Urothelium cell line (cell line): ENCODE measurements at places on chromosomes 4 and X.

- peak; percentile 9 for DNase-seq
These were observed 227.0 kb downstream of the DKK2 start for GRCh38 chr4:106809076-106809475.

DNA sequence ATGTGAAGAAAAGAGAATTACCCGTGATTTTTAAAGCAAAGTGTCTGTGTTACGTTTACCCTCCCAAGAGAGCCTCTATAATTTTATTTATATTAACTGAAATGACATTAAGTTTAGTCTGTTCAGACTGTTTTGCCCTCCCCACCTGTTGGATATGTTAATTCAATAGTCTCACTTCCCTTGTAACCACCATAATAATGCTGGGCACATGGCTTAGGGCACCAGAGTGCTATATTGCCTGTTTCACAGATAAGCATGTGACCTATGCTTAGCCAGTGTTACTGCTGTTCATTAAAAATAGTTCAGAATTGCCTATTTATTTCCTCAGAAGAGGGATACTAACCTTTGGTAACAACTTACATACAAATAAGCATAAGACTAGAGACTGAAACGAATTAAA lies 446.2 kb downstream of the FAT4 start:
- DNase-seq = no peak

DNA sequence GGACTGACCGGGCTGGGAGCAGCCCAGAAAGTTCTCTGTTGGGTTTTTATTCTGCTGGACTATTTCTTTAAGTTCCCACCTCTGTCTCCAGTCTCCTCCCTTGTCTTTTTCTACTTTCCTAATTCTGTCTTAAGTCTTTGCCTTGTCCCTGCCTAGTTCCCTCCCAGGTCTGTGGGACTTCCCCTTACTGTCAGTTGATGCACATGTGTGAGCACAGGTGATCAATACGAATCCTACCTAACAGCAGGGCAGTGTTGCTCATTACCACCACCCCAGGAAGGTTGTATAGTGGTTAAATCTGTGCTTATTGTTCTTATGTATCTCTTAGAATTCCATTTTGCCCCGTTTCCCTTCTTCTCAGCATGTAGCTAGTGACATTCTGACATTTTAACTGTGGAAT lies 62.1 kb downstream of the GALNTL6 start:
- no peak for DNase-seq

- DNase-seq = no peak
These were observed 87.5 kb downstream of the SPANXN3 start for GRCh38 chrX:143429811-143430210.

- peak; percentile 11 for DNase-seq
These were observed 602 bp upstream of the SCARB2 start for GRCh38 chr4:76214177-76214675.

GRCh38 chrX:130778773-130779172 lies 124.2 kb downstream of the ENOX2 start:
- DNase-seq = no peak

GRCh38 chr4:7435471-7436061 lies 836 bp upstream of the PSAPL1 start:
- DNase-seq = no peak

- no peak for DNase-seq
These were observed 282.1 kb upstream of the EMCN start for GRCh38 chr4:100799761-100800539.

DNA sequence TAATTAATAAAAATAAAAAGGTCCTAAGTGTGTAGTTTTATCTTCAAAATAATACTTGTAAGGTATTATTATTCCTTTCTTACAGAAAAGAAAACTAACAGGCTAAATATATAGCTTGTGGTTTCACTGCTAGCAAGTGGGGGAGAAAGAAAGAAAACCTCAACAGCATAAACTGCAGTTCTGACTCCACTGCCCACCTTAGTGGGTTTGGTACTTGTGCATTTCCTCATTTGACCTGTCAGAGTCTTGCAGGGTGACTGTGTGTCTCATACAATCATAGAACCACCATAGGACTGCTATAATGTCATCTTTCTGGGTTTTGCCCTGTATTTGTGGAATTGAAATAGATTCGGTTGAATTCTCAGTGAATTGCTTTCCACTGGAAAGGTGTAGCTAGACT lies 94.7 kb upstream of the PUDP start:
- DNase-seq = no peak

GRCh38 chrX:109398061-109398460 lies 83.8 kb downstream of the GUCY2F start:
- no peak for DNase-seq

- no peak for DNase-seq
These were observed 200.0 kb upstream of the NPY2R start for GRCh38 chr4:155008389-155008788.

- no peak for DNase-seq
These were observed 107.6 kb downstream of the PDLIM5 start for GRCh38 chr4:94559351-94559806.

DNA sequence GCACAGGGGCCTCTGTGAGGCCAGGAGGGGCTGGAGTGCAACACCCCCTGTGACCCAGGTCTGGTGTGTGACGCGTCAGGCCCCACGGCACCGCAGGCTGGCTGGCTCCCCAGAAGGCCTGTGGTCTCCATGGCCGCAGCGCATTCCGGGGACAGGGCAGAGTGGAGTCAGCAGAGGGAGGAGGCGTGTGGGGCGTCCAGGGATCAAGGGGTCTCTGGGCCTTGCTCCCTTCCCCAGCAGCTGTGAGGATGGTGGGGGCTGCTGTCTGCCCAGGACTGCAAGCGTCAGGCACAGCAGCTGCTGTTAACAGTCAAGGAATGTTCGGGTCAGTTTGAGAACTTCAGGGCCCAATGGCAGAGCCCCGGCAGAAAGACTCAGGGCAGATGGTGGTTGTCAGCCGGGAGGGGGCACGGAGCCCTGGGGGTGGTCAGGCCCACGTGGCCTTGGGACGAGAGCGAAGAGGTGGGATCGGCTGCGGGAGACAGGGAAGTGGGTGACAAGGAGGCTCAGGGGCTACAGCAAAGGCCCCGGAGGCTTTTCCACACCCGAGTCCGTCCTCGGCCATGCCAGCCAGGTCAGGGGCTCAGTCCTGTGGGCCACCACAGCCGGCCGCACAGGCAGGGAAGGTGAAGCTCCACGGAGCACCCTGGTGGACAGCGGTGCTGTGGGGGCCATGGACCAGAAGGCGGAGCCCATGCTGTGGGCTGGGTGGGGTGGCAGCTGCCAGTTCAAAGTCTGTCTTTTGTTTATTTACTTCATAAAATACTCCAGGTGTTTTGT lies 18.3 kb downstream of the PCGF3 start:
- no peak for DNase-seq

GRCh38 chr4:6772223-6772928 lies 10.2 kb upstream of the KIAA0232 start:
- peak; percentile 53 for DNase-seq

GRCh38 chrX:153200462-153200861 lies 21.4 kb downstream of the MAGEA1 start:
- DNase-seq = no peak

DNA sequence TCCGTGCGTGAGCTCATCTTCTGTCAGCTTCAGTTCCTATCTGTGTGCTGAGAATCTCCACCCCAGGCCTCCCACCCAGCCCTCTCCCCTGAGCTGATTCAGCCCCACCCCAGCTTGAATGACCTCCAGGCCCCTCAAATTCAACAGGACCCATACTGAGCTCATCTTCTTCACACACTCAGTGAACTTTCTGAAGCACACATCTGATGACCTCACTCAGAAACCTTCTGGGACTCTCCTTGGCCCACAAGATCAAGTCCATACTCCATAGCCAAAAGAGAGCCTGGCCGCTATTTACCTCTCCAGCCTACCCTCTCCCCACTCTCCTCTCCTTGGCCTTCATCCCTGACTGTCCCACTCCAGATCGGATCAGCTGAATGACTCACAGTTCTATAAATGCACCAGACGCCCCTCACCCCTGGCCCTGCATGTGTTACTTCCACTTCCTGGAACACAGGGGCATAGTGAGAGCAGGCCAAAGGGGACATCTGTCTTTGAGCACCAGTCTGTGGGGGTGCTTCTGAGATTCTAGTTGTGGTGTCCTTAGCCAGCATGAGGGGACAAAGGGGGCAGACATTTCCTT lies 62.5 kb downstream of the PJA1 start:
- no peak for DNase-seq

GRCh38 chr4:22235698-22236097 lies 280.2 kb downstream of the ADGRA3 start:
- DNase-seq = no peak

- DNase-seq = no peak
These were observed 48.5 kb upstream of the MYOZ2 start for GRCh38 chr4:119087121-119087520.

- no peak for DNase-seq
These were observed 389.2 kb upstream of the F9 start for GRCh38 chrX:139141370-139141769.

DNA sequence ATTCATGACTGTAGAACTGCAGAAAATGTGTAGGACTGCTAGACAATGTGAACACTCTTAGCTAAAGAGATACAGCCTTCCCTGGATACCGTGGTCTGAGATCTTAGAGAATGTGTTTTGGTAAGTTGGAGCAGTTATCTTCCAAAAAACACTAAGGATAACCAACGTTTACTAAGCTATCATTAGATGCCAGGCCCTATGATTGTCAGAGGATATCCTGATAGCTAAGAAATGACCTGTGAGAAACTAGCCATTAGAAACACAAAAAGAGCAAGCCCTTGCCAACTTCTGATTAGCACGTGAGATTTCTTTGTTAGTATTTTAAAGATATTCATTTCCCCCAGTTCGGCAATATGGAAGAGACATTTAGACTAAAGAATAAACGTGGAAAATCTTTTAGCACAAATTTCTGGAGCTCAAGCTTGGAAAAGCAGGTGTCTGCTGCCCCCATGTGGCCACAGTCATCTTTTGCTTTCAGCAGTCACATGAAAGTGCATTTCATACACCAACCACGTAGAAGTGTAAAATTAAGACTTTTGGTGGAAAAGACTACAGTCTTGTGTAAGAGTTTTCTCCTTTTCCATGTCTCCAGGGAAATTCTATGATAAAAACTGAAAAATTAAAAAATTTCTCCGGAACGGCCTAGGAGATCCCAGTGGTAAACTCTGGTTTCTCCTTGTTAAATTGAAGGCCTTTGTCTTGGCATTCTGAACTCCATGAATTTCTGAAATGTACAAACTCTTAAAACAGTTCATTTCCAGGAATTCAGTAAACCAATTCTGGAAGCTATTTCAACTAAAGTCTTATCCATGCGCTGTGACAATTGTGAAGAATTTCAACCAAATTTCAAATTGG lies 136.4 kb downstream of the ZNF674 start:
- DNase-seq = peak; percentile 43

GRCh38 chrX:20060961-20061748 lies 55.6 kb downstream of the MAP7D2 start:
- DNase-seq = no peak

DNA sequence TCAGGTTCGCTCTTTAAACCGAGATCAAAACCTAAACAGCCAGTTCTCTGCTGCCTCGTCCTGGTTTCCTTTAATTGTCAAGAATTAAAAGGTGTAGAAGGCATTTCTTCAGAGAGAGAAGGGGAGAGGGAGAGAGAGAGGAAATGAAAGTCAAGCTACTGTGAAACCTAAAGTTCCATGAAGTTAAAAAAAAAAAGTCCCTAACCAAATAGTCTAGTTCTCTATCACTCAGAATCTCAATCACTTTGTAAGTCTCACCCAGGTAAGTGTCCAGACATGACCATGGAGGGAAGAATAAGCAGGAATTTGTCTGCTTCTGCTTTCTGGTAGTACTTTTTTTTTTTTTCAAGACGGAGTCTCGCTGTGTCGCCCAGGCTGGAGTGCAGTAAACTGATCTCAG lies 18.8 kb upstream of the SMIM14 start:
- no peak for DNase-seq

DNA sequence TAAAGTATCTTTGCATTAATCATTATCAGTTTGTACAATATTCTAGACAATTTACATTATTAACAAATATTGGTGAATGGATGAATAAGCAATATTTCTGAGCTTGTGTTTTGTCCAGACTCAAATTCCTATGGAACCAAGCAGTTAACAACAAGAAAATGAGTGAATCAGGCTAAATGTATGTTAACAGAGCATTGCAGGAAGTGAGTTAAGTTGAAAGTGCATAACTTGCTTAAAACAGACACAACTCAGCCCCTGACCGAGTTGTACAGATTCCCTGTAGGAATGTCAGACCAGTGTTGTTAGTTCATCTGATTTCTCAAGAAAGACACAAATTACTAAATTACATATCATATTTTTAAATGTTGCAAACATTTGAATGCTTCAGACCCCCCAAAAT lies 23.7 kb upstream of the CSN1S1 start:
- no peak for DNase-seq

DNA sequence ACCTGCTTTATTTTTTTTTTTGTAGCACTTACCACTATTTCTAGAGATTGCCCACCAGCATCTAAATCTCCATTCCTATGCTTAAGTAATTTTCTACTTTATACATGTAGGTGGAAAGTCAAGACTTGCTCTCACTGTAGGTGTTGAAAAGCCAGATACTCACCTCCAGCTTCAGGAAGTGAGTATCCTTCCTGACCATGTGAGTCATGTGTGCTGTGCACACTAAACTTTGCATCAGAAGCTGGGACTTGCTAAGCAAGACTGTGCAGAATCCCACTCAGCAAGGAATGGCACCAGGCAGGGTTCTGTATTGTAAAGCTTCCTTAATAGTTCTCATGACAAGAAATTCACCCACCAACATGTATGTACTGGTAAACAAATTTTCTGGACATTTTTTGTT lies 151.8 kb downstream of the POU4F2 start:
- DNase-seq = no peak

GRCh38 chr4:26206999-26207398 lies 113.8 kb upstream of the RBPJ start:
- no peak for DNase-seq

DNA sequence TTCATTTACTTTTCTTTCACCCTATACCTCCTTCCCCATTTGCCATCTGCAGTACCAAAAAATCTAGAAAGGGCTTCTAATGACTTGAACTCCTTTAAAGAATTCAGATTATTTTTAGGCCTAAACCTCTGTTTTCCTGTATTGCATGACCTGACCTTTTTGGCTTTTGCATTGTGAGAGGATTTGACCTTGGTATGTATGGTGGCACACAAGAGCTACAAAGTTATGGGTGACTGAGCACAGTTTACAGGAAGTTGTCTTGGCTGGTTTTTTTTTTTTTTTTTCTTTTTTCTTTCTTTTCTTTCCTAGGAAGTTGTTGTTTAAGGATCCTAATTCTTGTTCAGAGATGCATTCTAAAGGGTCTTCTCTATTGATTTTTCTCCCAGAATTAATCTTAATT lies 32.0 kb upstream of the MTMR8 start:
- no peak for DNase-seq
